Skin of body (tissue), 3 donors: ENCODE measurements at places on chromosomes 5 and 9. TPM values are rescaled to one million over a fixed set of nuclear protein-coding genes. Genes with fewer than 3 reads are reported as not detected.

GRCh38 chr9:27110181-27110580, 1.2 kb downstream of the TEK start:
- no peak for DNase-seq

- peak; percentile 15 for DNase-seq
Measured at GRCh38 chr5:150001660-150002486, 1.3 kb downstream of the HMGXB3 start.

DNA sequence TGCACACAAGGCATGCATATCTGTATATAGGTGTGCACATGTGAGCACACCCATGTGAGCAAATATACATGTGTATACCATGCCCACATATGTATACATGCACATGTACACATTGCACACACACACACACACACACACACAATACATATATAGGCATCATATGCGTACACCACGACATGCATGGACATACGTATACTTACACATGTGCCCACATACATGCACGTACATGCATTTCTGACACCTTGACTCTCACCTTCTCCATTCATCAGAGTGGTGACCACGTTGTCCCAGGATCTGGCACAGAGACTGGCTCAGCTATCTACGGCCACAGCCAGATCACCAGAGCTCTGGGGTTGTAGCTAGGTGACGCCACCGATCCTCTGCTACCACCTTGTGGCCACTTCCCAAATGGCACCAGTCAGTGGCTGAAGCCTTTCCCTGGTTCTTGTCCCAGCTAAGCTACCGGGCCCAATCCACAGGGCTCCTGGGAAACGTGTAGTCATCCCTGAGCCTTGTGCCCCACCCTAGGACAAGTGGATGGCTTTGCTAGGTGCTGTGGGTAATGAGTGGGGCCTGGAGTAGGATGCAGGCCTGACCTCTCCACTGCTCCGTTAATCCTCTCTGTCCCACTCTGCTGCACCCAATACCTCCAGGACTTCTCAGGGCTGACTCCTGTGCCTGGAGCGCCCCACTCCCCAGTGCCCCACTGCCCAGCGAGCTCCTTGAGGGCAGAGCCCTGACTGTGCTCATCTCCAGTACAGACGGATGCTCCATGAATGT, 194.4 kb downstream of the RGS3 start:
- peak; percentile 66 for DNase-seq

DNA sequence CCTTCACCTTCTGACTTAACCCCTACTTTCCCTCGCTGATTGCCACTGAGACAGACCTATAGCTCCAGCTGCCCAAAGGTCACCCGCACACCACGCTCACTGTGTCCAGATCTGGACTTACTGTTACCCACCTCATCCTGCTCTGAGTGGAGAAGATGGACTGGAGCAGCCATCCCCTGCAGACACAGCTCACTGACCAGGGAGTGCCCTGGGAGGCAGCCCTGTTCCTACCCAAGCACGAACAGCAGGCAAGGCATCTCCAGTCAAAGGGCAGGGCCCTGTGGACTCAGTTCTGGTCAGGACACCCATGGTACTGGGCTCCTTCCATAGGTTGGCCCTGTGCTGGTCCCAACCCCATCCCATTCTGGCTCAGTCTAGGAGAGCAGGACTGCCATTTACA, 9.5 kb upstream of the BARX1 start:
- no peak for DNase-seq

DNA sequence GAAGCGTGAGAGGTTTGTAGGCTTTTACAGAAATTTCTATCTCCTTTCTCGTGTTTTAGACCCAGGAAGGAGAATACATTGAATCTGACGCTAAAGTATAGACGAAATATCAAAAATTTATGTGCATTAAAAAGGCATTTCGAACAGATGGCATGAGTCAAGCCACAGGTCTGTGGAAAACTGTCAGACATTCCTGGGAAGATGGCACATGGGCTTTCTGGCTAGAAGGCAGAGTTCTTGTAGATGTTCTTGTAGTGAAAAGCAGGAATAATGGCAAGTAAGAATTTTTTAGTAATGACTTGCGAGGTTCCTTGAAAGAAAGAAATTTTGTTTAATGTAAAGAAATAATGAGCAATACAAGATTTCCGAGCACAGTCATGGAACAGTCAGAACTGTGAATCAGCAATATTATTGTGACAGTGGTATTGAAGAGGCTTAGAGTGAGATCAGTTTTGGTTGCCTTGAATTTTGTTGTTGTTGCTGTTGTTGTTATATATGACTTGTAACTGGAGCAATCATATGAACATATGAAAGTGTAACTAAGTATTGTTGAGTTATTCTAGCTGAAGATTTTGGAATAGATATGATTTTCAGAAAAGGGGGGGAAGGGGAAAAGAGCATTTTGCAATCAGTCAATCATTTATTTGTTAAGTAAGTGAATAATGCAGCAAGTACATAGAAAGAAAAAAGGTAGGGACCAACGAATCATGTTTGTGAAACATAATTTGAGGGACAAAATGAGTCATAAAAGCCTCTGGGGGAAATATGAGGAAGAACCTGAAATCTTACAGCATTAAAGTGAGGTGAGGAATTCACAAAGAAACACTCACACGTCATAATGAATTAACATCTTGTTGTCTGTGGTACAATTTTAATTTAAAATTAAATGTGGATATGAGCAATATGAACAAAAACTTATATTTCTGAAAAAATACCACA, 339.0 kb upstream of the CTNND2 start:
- DNase-seq, result no peak

DNA sequence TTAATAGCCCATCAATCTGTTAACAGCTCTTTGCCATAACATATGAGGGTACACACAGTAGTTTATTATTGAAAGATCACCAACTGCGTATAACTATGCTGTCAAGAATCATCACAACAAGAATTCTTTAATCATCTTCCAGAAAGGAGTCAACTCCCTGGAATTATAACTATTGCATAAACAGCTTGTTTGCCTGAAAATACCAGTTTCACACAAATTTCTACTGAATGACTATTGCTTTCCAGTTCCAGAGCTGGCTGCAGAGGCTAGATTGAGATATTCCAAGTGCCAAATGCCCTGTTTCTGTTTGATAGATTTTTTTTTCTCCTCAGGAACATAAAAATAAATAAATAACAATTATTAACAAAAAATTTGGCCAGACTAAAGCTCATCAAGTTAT, 444.7 kb downstream of the TLE1 start:
- no peak for DNase-seq

DNA sequence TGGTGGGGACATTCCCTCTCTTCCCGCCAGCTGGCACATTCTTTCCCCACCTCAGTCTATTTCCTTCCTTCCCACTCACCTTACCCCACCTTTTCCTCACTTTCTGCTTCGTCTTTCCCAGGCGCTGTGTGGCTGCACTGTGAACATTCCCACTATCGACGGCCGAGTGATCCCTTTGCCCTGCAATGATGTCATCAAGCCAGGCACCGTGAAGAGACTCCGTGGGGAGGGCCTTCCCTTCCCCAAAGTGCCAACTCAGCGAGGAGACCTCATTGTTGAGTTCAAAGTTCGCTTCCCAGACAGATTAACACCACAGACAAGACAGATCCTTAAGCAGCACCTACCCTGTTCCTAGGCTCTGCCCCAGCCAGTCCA, 7.3 kb downstream of the DNAJB5 start:
- no peak for DNase-seq

GRCh38 chr5:82386576-82386975, 108.4 kb upstream of the RPS23 start:
- no peak for DNase-seq

DNA sequence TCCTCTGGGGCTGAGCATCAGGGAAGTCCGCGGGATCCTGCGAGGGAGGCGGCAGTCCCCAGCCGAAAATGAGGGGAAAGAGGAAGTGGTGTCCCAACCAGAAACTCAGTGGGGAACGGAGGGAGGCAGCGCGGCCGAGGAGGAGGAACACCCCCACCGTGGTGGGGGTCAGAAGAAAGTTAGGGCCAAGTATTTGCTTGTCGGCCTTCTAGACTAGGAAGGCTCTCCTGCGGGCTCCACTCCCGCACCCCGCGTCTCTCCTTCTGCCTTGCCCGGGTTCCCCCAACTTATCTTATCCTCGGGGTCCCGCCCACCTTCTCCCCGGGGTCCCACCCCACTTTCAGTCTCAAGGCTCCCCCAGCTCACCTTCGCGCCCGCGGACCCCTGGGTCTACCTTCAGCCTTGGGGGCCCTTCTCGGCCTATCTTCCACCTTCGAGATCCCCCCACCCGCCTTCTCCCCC, 557 bp upstream of the PHF2 start:
- peak; percentile 18 for DNase-seq

DNA sequence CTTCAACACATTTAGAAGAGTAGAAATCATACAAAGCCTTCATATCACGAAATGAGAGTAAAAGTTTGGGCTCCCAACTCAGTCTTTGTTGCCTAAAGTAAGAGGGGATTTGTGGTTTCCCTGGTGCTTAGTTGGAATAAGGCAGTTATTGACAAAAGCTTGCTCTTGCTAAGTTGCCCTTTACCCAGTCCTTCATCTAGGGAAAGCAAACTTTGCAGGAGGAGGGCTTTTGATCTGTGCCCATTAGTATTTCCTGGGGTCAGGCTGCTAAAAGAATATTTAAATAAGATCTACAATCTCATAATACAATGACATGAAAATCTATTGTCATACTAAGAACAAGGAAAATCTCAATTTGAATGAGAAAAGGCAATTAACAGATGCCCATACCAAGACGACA, 84.1 kb upstream of the ACO1 start:
- DNase-seq, result no peak

- no peak for DNase-seq
Measured at GRCh38 chr5:157554179-157555036, 21.2 kb downstream of the ADAM19 start.

DNA sequence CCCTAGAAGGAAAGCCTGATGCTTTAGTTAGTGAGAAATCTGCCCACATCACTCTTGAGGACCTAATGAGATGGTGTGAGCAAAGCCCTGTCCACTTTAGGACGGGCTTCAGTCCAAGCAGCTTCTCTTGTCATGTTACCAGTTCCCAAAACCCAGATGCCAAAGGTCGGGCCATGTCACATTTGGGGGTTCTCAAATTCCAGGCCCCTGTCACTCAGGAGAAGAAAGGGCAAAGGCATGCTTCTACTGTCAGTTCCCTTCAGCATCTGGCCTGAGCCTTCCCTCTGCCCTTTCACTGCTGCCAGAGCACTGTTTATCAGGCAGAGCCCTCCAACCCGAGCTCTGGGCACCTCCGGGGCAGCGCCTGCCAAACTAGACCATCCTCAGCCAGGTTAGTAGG, 556.0 kb downstream of the BNC2 start:
- DNase-seq, result no peak

DNA sequence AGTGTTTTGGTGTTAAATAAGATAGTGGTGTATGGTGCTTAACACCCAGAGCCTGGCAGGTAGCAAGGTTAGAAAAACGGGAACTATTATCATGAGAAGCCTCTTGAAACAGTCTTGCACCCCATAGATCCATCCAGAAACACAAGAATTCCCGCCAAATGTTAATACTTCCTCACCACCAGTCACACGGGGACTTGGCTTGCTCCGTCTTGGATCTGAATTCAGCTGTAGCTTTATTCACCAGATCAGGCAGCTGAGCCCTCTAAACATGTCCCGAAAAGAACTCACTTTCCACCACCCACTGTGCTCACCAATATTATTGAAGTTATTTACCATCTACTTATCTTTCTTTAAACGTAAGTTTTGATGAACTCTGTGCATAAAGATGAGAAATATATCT, 101.6 kb upstream of the PTPN3 start:
- DNase-seq, result no peak

- no peak for DNase-seq
Measured at GRCh38 chr9:36764364-36765076, 191.8 kb downstream of the MELK start.

DNA sequence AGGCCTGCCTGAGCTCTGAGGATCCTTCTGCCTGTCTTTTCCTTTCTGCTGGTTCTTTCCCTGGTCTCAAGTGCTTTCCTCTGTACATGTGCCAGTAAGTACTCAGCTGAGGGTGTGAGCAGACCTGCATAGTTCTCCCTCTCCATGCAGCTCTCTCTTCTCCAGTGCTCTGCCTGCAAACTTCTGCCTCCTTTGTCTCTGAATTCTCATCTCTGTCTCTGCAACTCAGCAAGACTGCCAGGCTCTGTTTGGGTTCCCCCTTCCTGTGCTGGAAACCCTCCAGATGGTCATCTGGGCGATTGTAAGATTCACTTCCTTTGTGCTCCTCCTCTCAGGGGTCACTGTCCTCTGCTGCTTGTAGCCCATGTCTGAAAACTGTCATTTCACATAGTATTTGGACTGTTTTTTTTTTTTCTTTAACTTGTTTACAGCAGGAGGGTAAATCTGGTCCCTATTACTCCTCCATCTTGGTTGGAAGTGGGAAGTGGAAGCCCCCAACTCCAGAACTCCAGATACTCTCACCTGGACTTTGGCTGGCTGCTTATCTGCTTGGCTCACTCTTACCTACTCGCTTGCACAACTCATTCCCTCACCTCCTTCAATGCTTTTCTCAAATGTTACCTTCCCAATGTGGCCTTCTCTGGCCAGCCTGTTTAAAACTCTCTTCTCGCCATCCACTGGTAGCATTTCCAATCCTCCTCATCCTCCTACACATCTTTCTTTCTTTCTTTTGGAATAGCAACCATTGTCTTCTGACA, 175.3 kb upstream of the TBC1D2 start:
- no peak for DNase-seq

GRCh38 chr5:9544502-9545135, 1.3 kb downstream of the SEMA5A start:
- peak; percentile 76 for DNase-seq

DNA sequence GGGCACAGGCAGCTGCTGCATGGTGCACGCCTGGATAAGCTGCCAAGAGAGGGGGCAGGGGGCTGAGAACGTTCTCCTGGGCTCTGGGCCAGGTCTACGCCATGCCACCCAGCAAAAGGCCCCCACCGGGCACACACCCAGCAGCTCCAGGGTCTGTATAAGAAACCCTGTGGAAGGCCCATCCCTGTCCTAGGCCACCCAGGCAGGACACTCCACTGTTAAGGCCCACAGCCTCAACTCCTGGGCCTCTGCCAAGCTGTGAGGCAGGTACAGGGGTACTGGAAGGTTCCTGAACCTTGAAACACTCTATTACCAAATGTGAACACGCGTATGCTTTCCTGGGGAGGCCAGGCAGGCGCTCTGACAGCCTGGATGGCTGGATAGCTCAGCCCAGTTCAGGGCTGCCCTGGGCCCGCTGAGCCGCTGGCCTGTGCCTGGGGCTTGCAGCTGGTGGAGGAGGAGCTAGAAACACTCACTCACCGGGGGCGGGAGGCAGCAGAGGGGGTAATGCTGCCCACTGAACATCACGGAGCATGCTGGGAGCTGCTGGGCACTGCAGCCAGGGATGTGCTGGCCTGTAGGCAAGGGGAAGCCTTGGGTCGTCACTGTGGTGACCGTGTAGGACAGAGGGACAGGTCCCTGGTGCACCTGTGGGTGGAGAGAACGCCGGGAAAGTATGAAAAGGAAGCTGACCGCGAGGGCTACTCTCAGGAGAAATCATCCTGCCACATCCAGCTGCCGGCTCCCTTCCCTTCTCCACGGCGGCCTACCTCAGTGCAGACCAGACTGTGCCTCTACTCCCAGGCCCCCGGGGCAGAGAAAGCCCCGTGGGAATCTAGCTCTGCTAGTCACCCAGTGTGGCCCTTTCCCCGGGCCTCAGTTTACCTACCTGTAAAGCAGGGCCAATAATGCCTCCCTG, 6.0 kb downstream of the RNF44 start:
- DNase-seq, result no peak

- no peak for DNase-seq
Measured at GRCh38 chr5:145778144-145778900, 56.8 kb downstream of the PRELID2 start.

The GNG10 gene
- 34.5 TPM for total RNA-seq

The OR13C4 gene
- not detected for total RNA-seq

The ERMP1 gene
- 23.7 TPM for total RNA-seq

The FGD3 gene
- total RNA-seq, result 5.9 TPM

The RICTOR gene
- 55.2 TPM for total RNA-seq

The PLAC8L1 gene
- not detected for total RNA-seq
